ENCODE measurements at places on chromosomes 13 and 19. TPM values are rescaled to one million over a fixed set of nuclear protein-coding genes. Genes with fewer than 3 reads are reported as not detected.

DNA sequence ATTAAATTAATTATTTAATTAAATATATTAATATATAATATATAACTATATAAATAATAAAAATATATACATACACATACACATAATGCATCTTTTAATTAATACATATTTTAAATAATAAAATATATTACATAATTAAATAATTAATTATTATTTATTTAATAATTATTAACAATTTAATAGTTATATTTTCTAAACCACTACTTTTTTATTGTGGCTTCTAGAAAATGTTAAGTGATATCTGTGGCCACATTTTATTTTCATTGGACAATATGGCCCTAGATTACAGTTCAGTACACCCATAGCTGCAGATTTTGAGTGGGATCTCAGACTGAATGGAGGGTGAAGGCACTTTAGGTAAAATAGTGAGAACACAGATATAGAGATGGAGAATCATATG lies 335.7 kb downstream of the NALCN start:
- DNase-seq = no peak

- DNase-seq = no peak
Observed at GRCh38 chr19:35560677-35561076, 2.8 kb downstream of the ATP4A start.

DNA sequence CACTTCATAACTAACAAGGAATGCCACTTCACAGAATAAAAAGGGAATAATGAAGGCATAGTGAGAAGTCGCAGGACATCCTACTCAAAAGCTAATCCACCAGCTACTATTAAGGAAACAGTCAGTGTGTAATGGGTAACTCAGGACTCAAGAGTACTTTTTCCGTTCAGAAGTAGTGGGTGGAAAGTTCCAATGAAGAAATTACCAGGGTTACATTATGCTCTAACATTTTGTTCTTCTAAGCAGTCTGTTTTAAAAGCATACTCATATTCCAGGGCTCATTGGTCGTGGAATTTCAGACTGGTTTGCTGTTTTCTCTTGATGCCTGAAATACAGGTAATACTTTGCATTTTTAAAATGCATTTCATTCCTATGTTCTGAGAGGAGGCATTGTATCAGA lies 222.4 kb upstream of the IRS2 start:
- no peak for DNase-seq

DNA sequence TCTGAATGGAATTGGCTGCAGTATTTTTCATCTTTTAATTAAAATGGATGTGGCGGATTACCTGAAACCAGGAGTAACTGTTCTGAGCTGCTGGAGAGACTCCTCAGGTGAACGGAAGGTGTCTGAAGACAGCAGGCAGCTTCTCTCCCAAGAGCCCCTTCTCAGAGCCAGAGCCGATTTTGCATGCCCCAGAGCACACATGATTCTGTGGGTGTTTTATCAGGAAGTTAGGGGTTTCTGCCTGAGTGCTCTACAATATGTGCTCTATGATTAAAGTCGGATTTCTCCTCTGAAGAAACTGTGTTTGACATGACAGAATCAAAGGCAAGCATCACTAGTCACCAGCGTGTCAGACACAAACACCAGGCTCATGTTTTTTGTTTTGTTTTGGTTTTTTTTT lies 60.7 kb upstream of the MCF2L start:
- DNase-seq = no peak

GRCh38 chr13:34349091-34349722 lies 531.3 kb downstream of the RFC3 start:
- no peak for DNase-seq

DNA sequence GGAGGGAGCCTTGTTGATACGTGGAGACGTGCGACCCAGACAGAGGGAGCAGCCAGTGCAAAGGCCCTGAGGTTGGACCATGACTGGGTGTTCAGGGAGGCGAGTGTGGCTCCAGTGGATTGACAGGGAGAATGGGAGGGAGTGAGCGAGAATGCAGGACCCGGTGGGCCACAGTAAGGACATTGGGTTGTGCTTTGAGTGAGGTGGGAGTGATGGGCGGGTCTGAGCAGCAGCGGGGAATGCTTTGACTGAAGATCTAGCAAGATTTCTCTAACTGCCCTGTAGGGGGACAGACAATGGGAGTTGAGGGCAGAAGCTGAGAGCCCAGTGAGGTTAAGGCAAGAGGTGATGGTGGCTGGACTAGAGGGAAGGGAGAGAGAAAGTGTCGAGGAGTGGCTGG lies 7.7 kb upstream of the NANOS2 start:
- DNase-seq = no peak

DNA sequence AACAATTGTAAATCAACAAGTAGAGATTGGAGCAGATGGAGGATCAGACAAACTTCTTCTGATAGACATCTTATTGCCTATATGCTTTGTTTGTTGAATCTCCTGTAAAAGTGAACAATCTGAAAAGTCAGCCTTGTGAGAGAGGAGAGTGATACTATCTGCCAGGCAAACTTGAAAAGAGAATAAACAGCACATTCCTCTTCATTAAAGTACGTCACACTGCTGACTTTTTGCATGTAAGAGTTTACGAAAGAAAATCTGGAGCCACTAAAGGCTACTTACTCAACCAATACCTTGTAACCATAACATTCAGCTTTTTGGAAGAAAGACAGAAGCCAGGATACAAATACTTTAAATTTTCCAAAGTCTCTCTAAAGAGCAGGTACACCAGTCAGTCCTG lies 42.5 kb downstream of the EDNRB start:
- no peak for DNase-seq

DNA sequence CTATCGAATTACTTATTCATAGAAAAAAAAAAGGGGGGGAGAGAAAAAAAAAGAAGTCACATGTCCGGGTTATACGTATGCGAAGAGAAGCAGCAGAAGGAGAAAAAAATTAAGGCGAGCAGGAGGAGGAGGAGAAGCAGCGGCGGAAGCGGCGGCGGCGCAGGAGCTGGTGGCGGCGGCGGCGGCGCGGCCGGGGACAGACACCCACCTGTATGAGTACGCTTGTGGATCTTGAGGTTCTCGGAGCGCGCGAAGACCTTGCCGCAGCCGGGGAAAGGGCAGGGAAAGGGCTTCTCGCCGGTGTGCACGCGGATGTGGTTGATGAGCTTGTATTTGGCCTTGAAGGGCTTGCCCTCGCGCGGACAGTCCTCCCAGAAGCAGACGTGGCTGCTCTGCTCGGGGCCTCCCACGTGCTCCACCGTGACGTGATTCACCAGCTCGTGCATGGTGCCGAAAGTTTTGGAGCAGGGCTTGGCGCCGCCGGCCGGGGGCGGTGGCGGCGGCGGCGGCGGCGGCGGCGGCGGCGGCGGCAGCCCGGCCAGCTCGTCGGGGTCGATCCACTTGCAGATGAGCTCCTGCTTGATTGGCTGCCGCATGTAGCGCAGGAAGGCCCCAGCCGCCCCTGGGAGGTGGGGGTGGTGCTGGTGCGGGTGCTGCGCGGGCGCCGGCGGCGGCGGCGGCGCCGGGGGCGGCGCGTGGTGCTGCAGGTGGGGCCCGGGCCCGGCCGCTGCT lies 1.5 kb downstream of the ZIC5 start:
- no peak for DNase-seq

- DNase-seq = no peak
Observed at GRCh38 chr19:42207767-42208271, 9.7 kb downstream of the DEDD2 start.

DNA sequence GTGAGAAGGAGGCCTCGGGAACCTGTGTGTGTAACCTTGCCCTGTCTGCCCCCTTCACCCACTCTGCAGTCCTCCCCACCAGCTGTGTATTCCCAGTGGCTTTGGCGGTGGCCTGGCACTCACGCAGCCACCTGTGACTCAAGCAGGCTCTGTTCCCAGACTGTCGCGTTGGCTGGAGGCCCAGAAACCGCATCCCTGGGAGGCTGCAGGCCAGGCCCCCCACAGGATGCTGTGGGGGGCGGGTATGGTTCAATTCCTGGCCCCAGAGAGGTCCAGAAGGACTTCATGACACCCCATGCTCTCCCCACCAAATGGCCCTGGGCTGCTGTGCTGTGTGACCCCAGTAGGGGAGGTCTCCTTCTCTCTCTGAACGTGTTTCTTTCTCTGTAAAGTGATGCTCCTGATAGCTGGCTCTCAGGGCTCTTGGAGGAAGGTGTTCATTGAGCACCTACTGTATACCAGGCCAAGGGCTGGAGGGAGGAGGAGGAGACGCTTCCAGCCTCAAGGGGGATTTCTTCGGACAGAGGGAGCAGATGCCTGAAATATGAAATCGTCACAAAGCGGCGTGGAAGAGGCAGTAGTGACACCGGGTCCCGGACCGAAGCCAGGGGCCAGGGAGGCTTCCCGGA lies 1.9 kb upstream of the LINGO3 start:
- no peak for DNase-seq

- no peak for DNase-seq
Observed at GRCh38 chr13:43397111-43397510, 373.7 kb downstream of the DNAJC15 start.

DNA sequence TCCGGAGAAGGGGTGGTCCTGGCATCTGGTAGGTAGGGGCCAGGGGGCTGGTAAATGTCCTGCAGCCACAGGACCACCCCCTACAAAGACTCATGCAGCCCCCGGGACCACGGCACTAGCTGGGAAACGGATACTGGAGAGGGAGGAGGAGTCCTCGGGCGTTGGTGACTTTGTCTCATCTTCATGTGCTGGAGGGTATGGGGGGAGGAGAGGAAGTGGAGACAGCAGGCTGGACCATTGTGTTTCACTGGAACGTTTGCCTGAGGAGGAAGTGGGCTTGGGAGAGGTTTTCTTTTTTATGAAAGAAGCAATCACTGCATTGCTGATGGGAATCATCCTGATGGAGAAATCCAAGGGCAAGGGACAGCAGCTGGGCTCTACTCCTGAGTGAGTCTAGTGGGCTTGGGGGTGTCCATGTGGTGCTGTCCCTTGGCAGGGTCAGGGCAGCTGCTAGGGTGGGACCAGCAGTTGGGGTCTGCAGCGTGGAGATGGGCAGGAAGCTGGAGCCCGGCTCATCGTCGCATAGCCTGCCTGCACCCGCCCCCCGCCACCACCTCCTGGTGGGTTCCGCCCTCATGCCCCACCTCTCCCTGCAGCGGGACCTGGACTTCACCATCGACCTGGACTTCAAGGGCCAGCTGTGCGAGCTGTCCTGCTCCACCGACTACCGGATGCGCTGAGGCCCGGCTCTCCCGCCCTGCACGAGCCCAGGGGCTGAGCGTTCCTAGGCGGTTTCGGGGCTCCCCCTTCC lies 1.7 kb upstream of the ADM5 start:
- no peak for DNase-seq

KISS1R gene
- total RNA-seq = 0.41 TPM

TIMM13 gene
- 18.3 TPM for total RNA-seq

ZNF442 gene
- 4.9 TPM for total RNA-seq

LMTK3 gene
- total RNA-seq = 10.6 TPM

Data from frontal cortex (tissue), 4 donors.